ENCODE measurements at places on chromosomes 3 and 15. TPM values are rescaled to one million over a fixed set of nuclear protein-coding genes. Genes with fewer than 3 reads are reported as not detected.

The KIAA1143 gene
- total RNA-seq: 44.5 TPM

The GOLGA8N gene
- total RNA-seq: 4.6 TPM

The PPARG gene
- 3.0 TPM for total RNA-seq

The MRPL3 gene
- total RNA-seq: 116 TPM

The GOLGA8T gene
- 0.69 TPM for total RNA-seq

The RARB gene
- 31.1 TPM for total RNA-seq

The ZNF385D gene
- total RNA-seq: 36.7 TPM

The CFAP161 gene
- 5.3 TPM for total RNA-seq

The ADAMTS9 gene
- 8.5 TPM for total RNA-seq

The CHRD gene
- 6.0 TPM for total RNA-seq
